ENCODE measurements at places on chromosomes 16 and 17.
A peak's percentile ranks its signal among the peaks of the same experiment; 100 is the strongest.

DNA sequence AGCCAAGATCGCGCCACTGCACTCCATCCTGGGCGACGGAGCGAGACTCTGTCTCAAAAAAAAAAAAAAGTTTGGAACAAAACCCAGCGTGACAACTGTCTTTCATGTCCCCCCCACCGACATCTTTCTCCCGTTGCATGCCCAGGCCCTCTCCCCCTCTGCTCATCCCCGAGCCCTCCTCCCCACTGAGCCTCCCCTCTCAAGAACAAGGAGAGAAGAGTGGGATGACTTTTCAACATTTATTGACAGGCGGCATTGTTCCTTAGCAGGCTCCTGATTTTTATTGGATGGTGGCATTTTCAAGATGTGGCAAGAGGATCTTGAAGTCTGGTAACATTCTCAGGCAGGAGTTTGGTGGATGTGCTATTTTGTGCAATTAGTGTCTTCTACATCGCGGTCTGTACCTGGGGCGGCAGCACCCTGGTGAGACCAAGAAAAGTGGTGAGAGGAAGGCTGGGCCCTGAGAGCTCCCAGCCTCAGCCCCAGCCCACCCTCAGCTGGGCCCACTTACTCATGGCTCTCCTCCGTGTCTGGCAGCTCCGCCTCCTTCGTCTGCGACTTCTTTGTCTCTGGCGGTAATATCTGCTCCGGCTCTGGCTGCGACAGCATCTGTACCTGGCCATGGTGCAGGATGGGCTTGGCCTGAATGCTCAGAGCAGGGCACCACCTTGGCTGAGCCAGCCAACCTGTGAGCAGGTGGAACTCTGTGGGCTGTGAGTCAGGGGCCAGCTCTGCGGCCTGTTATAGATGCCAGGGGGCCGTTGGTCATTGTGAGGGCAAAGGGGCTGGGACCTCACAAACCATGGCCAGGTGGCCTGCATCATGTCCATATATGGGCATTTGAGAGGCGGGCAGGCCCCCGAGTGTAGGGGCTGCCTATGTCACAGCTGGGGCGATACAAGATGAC, at the start of gene PRM1:
PRM1 (minus strand) TSS at position 715 of the 907 bp plus-strand sequence; CDS start at position 623, 92 bp downstream.
- no peak for DNase-seq

GRCh38 chr16:2528161-2529060, 2.8 kb downstream of the CEMP1 start:
- DNase-seq, result no peak

DNA sequence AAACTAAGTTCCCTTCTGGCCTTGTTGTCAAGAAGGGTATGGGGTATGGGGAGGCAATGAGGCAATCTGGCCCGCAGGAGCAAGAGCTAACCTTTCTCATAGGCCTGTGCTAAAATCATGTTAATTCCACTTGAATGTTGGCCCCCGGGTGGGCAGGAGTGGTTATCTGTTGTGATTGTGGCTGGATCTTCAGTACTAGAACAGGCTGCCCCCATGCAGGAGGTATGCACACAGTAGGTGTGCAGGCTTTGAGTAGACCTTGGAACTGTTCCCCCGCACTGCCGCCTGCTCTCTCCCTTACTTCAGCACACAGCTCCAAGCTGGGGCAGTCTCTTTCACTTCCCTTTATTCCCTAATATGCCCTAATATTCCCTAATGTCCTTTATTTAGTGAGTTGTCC, 52.4 kb upstream of the TANGO6 start:
- no peak for DNase-seq

GRCh38 chr17:40841246-40841645, 18.8 kb upstream of the KRT10 start:
- no peak for DNase-seq

GRCh38 chr17:9148905-9149525, 127.7 kb downstream of the NTN1 start:
- DNase-seq, result no peak

- DNase-seq, result no peak
These were observed 110.8 kb downstream of the C16orf78 start for GRCh38 chr16:49484451-49484849.

GRCh38 chr17:78672005-78672404, 94.8 kb upstream of the DNAH17 start:
- no peak for DNase-seq

GRCh38 chr17:16215002-16215272, 397 bp downstream of the NCOR1 start:
- DNase-seq, result peak; percentile 41

DNA sequence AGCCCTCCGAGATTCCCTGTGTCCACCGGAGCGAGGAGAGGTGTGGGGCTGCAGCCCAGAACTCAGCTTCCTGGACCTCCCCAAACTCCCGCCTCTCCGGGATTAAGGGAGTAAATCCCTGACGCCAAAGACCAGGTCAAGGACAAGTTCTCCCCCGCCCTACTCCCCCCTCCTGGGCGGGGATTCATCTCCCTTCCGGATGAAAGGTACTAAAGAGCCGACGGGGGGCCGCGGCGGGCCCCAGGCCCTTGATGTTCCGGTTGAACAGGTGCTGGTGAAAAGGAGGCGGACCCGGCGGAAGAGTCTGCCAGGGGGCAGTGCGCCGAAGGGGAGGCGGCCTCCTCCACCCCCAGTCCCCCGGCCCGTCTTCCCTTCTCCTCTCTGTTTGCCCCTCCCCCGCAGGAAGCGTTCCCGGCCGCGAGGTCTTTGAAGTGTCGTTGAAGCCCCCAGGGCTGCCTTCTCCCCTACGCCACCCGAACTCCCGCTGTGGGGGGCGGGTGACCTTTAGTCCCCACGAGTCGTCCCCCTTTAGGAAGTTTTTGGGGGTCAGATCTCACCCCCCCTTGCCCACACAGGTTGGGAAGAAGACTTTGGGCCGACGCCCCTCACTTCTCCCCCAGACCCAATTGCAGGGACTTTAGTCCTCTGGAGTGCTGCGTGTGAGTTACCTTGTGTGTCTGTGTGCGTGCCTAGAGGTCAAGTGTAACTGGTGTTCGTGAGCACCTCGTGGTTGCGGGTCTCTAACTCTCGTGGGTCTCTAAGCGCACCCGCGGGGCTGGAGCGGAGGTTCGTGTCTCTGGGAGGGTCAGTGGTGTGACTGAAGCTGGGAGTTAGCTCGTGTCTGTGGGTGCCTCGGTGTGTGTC, 1.1 kb upstream of the MLLT6 start:
- peak; percentile 98 for DNase-seq

GRCh38 chr17:50151041-50151936, 812 bp upstream of the PPP1R9B start:
- DNase-seq, result peak; percentile 87

DNA sequence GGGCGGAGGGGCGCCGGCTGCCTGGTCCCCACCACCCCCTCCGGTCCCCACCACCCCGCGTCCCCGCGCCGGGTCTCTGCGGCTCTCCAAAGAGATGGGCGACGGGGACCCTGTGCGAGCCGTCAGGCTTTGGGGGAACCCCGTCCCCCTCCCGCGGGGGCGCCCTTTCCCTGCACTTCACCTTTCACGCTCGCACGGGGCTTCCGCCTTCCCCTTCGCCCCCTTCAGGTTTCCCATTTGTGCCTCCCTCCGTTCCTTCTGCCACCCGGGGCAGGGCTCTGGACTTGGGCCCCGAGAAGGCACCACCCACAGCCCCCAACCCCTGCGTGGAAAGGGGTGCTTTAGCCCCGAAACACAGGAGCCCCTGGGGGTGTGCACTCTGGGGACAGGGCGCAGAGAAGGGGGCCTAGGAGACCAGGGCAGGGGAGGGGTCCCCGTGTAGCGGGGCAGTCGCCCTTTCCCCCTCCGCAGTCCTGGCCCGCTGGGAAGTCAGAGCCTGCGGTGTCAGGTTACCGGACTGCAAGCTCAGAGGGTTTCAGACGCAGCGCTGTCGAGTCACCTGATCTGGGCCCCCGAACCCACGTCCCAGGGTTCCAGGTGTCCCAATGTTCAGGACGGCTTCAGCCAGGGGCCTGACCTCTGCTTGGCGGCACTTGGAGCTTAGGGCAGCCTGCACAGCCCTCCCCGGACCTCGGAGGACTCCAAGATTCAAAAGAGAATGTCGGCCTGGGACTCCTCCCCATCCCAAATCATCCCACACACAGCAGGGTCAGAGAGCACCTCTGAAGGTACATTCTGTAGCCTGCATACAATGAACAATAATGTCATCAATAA, 6.7 kb upstream of the CCDC92B start:
- no peak for DNase-seq

- no peak for DNase-seq
These were observed 52.7 kb downstream of the ZNF18 start for GRCh38 chr17:11944587-11944986.

DNA sequence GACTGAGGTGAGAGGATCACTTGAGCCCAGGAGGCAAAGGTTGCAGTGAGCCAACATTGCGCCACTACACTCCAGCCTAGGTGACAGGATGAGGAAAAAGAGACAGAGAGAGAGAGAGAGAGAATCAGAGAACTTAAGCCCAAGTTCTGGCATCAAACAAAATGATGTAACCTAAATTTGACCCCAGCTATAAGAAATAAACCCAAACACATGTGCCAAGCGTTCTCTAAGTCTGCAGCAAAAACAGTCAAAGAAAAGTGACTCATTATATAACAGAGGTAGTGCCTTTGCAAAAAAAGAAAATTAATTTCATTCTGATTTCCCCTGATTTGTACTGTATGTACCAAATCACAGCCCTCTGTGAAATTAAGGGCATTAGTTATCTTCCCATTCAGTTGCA, 89.5 kb downstream of the CDH11 start:
- no peak for DNase-seq

GRCh38 chr17:79183043-79183292, 108.3 kb downstream of the ENGASE start:
- no peak for DNase-seq

GRCh38 chr17:76993651-76994050, 125.4 kb downstream of the MGAT5B start:
- DNase-seq, result peak; percentile 32

- peak; percentile 50 for DNase-seq
These were observed 320 bp downstream of the SPAG9 start for GRCh38 chr17:51120357-51120738.

DNA sequence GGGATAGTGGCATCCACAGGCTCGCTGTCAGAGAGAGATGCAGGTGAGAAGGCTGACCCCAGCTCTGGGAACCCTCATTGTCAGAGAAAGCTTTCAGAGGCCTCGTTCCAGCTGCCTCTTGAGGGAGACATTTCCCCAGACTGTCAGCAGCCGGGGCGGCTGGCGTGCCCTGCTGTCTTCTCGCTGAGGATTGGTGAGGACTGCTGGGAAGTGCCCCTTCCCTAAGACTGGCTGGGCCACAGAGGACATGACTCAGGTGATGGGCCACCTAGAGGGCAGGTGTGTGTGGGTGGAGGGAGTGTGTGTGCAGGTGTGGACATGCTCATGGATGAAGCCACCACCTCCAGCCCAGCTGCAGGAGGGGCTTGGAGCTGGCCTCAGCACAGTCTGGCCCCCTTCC, 25.3 kb downstream of the SPACA3 start:
- DNase-seq, result no peak

- DNase-seq, result peak; percentile 59
These were observed 48.6 kb downstream of the GAS7 start for GRCh38 chr17:10149573-10150399.

DNA sequence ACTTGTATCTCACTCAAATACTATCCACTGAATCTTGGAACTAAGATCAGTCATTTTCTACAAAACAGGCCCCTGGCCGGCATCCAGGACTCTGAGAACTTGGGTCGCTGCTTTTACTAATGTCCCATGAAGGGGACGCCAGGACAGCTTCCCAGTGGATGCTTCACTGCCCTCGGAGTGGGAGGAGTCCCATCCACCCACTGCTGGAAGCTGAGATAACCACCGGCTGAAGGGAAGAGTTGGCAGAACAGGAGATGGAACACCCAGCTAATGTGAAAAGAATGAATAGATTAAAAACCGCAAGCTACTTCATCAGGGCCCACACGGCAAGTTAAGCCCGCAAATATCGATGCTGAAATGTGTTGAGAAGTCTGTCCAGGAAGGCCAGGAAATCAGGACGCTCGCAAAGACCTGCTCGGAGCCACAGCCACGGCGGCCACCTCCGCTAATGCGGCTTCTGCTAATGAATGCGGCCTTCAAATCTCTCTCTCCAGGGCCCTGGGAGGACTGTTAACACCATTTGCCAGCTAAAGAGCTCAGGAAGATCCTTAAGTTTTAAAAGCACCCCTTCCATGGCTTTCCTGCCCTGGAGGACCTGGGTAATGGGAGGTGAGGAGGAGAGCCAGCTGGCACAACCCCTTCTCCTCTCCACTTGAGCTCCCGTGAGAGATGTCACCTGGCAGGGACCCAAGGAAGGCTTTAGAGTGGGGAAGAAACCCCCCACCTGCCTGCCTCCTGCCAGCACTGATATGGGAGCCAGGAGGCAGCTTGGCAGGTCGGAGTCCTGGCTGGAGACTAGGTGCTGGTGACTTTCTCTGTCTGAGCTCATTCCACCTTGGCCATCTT, 226.6 kb upstream of the RPL38 start:
- DNase-seq, result no peak

DNA sequence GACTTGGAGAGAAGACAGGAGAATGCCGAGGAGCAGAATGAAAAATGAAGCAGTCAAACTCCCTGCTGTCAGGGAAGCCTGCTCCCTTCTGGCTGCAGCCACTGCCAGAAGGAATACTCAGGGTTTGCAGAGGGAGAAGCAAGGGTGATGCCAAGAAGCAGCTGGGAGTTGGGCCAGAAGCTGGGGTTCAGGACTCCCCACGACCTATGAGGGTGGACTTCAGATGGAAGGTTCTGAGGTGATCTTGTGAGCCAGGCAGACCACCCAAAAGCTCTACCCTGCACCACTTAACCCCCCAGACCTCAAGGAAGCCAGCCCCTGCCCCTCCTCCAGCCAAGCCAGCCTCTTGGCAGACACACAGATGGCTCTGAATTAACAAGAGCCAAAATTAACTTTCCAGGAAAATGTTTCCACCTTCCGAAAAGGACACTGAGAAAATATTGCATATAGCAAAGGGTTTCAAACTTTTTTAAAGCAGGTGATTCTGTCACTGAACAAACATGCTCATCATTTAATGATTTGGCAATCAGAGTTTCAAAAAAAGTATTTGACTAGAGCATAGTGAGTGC, 126.0 kb upstream of the ERCC4 start:
- DNase-seq, result no peak

DNA sequence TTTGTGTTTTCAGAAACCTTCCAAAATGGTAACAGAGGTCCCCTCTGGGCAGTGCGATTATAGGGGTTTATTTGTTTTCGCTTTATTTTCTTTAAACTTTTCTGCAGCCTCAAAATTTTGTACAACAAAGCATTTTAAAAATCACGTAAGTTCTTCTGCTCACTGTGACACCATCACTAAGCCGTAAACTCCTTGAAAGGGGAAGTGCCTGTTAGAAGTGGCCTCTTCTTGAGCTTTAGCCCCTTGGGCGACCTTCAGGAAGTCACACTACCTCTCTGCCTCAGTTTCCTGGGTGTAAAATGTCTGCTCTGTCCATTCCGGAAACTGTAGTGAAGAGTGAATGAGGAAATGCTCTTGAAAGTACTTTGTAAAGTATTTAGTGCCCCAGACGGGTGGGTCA, 26.6 kb downstream of the ARHGAP27 start:
- DNase-seq, result no peak

GRCh38 chr17:21201298-21201595, 12.7 kb downstream of the TMEM11 start:
- no peak for DNase-seq

- no peak for DNase-seq
These were observed 508.1 kb downstream of the HAPSTR1 start for GRCh38 chr16:9599415-9600120.

- DNase-seq, result no peak
These were observed 335.1 kb downstream of the GRIN2A start for GRCh38 chr16:9847146-9847545.
